Ovary (tissue), 10 donors: ENCODE measurements at places on chromosomes 12 and 14. TPM values are rescaled to one million over a fixed set of nuclear protein-coding genes. Genes with fewer than 3 reads are reported as not detected.

DNA sequence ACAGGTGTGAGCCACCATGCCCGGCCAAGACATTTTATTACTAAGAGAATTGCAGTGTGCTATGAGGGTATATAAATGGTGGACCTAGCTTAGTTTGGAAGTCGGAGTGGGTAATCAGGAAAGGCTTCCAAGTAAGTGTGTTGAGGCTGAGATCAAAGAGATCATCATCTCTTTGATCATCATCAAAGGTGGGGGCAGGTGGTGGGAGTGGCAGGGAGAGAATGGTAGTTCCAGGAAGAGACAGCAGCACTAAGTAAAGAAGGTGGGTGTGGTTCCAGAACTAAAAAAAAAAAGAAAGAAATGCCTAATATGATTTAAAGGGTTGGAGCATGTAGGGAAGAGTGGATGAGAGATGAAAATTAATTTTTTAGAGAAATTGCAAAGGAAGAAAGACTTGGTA, 14.7 kb downstream of the SLC4A8 start:
- DNase-seq: no peak

GRCh38 chr12:39235990-39236767, 206.7 kb downstream of the KIF21A start:
- no peak for DNase-seq

- no peak for DNase-seq
Measured at GRCh38 chr12:15731940-15732339, 57.2 kb downstream of the EPS8 start.

DNA sequence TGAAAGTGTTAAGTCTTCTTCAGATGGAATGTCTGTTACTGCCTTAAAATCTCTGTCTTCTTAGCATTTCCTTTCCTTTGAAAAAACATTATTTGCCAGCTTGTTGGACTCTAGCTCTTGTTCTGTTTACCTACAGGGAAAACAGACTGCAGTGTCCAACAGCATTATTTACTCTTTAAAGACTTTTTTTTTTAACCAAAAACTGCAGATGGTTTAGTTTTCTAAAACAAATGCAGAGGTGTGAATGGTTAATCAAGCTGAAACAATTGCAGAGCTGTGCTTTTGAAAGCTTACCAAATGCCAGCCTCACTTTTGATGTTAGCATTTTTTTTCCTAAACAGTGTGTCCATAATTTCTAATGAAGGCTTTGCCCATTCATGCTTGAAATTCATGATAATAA, 323.3 kb downstream of the TMEM117 start:
- DNase-seq: no peak

DNA sequence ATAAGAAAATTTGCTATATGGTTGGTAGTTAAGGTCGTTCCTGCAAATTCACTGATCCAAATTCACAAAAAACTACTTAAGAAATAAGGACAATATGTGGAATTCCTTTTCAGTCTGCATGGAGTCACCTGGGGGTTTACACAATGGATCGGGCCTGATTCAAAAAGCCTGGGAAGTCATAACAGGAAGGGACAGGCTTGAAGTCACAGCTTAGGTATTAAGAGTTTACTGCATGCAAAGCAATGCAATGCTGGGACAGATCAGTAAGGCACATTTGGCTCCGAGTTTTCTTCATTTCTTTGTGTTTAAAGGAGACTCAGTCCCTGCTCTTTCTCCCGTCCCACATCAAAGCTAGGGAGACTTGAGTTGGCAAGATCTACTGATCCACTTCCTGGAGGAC, 153.3 kb downstream of the NTF3 start:
- DNase-seq: no peak

- peak; percentile 66 for DNase-seq
Measured at GRCh38 chr12:19273482-19274330, 144.2 kb downstream of the PLEKHA5 start.

DNA sequence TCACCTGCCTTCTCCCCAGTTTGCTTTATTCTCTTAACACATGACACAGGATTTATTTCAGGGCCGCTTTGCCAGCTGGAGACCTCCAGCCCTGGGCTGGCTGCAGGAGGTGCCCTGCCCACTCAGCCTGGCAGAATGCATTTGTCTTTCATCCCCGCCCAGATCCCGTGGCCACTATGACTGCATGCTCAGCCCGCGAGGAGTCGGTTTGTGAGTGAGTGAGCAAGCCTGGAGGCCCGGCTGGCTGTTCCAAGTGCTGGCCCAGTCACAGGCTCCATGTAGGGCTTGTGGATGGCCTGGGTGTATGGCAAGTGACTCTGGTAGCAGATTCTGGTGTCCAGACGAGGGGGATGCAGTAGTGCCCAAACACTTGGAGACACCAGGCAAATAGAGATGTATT, 2.1 kb downstream of the TDP1 start:
- DNase-seq: no peak

GRCh38 chr12:103851127-103851526, 10.1 kb upstream of the NT5DC3 start:
- DNase-seq: no peak

DNA sequence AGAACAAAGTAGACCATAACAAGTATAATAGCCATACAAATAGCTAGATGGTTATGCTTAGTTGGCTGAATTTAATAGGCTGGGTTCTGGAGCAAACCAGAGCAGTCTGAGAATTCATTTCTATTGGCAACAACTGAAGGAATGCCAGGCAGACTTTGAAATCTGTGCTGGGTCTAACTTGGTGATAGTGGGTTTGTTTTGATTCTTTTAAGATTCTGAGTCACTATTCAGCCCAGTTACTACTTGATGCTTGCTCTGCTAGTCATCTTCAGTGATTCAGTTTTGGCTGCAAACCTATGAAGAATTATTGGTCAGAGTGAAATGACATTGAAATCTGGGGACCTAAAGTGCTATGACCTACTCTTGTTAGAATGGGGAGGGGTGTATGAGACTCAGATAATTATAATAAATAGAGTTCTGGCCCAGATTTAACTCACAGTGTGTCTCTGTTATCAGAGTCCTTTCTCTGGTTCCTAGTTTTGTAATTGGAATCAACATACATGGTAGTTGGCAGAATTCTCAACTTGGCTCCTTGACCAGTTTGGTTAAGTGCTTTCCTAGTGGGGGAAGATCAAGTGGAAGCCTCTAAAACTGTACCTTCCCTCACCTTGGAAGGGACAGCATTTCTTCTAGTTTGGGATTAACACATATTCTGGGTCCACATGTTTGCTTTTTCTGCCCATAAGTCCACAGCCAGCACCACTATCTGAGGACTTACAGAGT, 43.5 kb downstream of the MNAT1 start:
- DNase-seq: no peak

DNA sequence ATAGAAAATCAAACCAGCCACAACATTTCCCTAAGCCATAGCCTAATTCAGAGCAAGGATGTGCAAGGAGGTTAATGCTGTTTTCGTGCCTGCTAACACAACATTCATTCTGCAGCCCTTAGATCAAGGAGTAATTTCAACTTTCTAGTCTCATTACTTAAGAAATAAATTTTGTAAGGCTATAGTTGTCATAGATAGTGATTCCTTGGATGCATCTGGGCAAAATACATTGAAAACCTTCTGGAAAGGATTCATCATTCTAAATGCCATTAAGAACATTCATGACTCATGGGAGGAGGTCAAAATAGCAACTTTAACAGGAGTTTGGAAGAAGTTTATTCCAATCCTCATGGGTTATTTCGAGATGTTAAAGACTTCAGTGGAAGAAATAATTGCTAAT, 283.2 kb downstream of the RPAP3 start:
- DNase-seq: no peak

DNA sequence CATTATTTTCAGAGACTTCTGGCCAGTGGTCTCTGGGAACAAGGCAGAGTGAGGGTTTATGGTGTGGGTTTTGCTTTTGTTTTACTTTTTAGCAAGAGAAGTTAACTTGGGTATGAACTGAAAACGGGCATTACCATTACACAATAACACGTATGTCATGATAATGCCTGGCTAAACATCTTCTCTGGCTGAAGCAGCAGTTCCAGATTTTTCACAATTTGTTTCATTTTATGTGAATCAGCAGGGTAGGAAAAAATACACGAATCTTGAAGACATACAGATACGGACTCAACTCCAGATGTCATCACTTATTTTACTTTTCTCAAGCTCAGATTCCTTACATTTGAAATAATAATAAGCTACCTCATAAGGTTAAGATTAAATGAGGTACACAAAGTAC, 2.5 kb upstream of the PCNX4 start:
- DNase-seq: no peak

- DNase-seq: no peak
Measured at GRCh38 chr14:91331721-91332120, 85.9 kb downstream of the CCDC88C start.

DNA sequence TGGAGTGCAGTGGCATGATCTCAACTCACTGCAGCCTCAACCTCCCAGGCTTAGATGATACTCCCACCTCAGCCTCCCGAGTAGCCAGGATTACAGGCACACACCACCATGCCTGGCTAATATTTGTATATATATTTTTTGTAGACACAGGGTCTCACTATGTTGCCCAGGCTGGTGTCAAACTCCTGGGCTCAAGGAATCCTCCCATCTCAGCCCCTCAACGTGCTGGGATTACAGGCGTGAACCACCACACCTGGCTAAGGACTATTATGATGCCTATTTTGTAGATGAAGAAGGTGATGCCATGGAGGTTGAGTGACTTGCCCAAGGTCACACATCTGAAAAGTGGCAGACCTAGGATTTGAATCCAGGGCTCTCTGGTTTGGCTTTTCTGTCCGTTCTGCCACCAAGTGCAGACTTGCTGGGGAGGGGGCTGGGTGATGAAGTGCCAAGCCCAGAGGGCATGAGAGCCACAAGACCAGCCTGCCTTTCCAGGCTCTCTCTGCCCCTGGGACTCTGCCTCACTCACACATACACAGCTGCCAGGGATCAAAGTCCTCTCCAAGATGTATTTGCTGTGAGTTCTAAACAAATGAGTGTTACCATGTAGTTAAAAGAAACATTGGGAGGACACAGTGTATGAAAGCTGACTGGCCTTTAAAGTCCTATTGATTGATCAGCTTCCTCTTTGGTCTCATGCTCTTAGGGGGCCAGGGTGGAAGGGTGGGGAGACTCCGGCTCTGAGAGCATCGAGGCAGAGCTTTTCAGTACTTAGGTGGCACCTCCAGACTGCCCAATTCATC, 21.3 kb upstream of the RBM19 start:
- DNase-seq: no peak

The TMCC3 gene
- polyA plus RNA-seq: 9.6 TPM

The MAP1LC3B2 gene
- polyA plus RNA-seq: 2.1 TPM

The PTHLH gene
- 2.7 TPM for polyA plus RNA-seq

The RNU6-8 gene
- polyA plus RNA-seq: not detected

The EFS gene
- 22.2 TPM for polyA plus RNA-seq

The CAPZA3 gene
- polyA plus RNA-seq: not detected
